A172 (cell line): ENCODE measurements at places on chromosomes 7 and 10.
A peak's percentile ranks its signal among the peaks of the same experiment; 100 is the strongest.

GRCh38 chr7:131042269-131043160 lies 285.2 kb upstream of the MKLN1 start:
- no peak for DNase-seq

DNA sequence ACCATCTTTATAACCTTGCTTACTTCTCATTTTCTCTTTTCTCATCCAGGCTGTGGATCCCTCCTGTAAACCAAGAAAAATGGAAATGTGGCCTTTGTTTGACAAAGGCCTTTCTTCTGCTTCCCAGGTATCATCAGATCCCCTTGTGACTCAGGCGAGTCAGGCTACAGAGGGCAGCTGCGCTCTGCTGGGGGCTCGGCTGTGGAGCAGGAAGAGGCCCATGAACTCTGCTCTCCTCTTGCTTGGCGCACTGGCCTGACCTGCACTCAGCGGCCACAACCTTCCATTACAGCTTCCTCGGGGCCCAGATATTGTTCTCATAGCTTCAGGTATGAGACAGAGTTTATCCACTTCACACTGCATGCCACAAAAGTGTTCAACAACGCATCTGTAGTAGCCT lies 457.6 kb upstream of the COBL start:
- DNase-seq, result no peak

DNA sequence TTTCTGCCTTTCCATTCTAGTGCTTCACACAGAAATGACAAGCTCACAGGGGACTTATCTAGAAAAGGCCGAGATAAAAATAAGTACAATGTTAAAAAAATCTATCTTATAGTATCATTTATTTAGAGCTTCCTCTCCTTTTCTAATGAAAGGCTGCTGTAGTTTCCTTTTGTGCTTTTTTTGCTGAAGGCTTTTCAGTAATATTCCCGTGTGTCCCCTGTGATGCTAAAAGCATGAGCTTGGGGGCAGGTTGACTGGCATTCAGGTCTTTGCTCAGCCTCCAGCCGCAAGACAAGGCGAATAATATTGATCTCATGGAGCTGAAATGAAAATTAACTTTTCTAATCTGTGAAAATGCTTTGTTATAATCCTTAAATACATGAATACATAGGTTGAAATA lies 143.0 kb downstream of the ST7 start:
- no peak for DNase-seq

DNA sequence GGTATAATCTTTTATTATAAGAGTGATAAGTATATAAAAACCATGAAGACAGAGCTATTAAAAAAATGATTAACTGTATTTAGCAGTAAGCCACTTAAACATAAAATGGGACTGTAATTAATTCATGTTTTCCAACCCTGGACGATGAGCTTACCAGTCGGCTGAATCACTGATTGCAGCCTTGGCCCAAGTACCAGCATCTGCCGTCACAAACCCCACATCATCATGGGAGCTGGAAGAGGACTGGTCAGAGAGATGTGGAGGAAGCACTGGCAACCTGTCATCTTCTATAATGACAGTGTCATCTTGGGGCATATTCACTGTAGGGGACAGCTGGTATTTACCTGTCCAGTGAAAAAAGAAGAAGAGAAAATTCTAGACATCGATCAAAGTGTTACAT lies 473.6 kb downstream of the PARD3 start:
- DNase-seq, result no peak

DNA sequence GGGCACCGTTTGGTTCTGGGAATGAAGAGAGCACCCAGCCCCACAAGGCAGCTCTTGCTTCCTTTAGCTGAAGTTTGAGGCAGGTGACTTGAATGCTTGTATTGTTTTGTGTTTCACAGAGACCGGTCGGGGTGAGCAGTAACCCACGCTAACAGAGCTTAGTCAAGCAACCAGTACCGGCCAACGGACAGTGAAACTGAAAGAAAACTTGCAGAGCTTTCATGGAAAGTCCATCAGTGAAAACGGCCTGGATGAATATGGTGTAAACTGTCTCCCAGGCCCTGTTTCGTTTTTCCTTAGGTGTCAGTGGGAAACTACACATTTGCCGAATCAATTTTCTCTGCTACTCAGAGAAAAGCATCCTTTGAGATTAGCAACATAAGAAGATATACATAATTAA lies 101.1 kb downstream of the LYZL1 start:
- no peak for DNase-seq

GRCh38 chr7:51261950-51262795 lies 54.4 kb downstream of the COBL start:
- no peak for DNase-seq

- DNase-seq, result no peak
These were observed 73.2 kb downstream of the PPP1R9A start for GRCh38 chr7:94980418-94981142.

GRCh38 chr10:58951746-58952145 lies 224.7 kb upstream of the PHYHIPL start:
- no peak for DNase-seq

DNA sequence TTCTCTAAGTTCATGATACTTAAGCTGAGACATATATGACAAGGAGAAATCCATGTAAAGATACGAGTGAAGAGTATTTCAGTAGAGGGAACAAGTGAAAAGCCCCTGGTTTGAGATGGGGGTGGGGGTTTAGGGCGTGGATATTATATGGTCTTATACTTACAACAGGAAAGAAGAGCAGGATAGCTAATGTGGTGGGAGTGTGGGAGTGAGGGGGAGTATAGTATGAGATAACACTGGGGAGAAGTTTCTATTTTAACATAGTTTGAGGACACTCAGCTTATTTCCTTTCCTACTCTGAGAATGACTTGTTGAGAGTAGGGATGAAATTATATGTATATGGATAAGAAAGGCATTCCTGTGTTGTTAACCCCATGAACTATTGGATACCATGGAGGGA lies 36.5 kb downstream of the MCU start:
- no peak for DNase-seq

- no peak for DNase-seq
These were observed 30.7 kb upstream of the ADCY1 start for GRCh38 chr7:45543473-45543872.

DNA sequence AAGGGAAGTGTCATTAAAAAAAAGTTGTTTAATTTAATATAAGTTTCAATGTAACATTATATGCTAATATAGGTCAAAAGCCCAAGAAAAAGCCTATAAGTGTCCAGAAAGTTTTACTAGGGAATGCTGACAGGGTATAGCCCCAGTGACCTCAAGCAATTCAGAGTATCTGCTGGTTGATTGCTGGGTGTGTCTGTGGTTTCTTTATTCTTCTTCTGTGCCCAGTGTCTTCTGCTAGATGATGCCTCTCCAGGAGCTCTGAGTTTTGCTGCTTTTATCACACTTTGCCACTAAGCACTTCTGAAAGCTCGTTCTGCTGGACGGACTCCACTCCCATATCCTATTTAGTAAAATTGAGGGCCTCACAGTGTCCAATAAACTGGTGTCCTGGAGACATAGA lies 212.2 kb upstream of the NRG3 start:
- DNase-seq, result no peak

DNA sequence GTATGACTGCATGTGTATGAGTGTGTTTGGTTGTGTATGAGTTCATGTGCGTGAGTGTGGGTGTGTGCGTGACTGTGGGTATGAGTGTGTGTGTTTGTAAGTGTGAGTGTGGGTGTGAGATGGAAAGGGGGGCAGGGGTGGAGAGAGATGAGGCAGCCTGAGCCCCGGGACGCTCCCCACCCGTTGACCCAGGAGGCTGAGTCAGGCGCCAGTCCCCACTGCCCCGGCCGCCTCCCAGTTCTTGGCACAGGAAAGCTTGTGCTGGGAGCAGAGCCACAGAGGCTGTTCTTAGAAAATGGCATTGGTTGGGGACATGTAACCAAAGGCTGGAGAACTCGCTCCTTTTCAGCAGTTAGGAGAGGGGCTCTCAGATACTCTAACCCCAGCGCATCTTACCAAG lies 27.8 kb upstream of the NUB1 start:
- DNase-seq, result no peak

GRCh38 chr10:17175551-17175950 lies 25.9 kb downstream of the TRDMT1 start:
- DNase-seq, result peak; percentile 10

- no peak for DNase-seq
These were observed 23.2 kb downstream of the SLC35G1 start for GRCh38 chr10:93917064-93917391.

DNA sequence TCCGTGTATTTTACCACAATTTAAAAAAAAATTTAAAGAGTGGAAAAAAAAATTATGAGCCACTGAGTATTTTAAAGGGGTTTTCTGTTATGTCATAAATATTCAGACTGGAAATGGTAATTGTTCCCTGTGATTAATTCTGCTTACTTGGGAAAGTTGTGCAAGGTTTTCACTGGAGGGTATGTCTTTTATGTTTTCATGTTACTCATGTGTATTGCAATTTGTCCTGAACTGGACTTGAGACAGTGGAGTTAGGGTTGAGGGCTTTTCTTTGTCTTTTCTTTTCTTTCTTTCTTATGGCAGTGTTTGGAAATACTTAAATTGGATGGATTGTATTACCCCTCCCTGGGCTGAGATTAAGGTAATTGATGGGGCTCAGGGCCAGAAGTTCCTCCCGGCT lies 257.7 kb downstream of the BAMBI start:
- DNase-seq, result no peak

- peak; percentile 85 for DNase-seq
These were observed 29.0 kb upstream of the MPP7 start for GRCh38 chr10:28331841-28332240.

- DNase-seq, result peak; percentile 55
These were observed 3.2 kb upstream of the ZNF248 start for GRCh38 chr10:37860494-37861190.

GRCh38 chr7:85583131-85583953 lies 396.5 kb upstream of the SEMA3D start:
- no peak for DNase-seq

DNA sequence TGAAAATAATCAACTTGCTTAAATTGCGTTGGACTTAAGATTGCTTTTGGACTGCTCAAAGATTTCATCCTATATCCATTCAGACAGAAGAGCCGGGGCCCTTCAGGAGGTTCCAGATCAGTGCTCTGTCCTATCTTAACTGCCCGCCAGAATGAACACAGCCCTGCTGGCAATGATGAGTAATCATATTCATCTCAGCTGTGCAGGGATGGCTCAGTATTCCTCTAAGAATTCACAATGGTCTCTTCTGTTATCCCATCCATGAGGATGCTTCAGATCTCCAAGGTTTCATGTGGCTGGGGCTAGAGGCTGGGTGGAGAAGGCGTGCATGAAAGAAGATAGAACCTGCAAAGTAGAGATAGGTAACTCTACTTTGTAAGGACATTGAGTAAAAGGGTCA lies 80.0 kb upstream of the NPVF start:
- no peak for DNase-seq

GRCh38 chr10:45219416-45219815 lies 96.0 kb downstream of the OR13A1 start:
- no peak for DNase-seq

GRCh38 chr10:676178-676577 lies 13.3 kb downstream of the DIP2C start:
- no peak for DNase-seq

DNA sequence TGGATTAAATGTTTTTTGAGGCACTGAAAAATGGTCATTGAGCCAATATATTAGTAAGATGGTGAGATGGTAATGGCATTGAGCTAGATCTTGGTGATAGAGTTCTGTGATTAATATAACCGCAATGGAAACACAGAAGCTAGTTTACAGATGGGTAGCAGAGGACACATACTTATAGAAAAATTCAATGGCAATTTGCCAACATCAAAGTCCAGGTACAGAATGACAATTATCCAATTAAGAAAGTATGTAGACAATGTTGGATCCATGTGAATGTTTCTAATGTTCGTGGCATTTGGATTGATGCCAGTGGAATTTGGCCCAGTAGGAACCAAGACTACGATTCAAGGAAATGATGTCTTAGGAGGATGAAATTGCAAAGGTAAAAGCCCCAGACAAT lies 187.8 kb downstream of the GNAT3 start:
- DNase-seq, result peak; percentile 91

GRCh38 chr10:68043030-68043429 lies 32.1 kb downstream of the HERC4 start:
- no peak for DNase-seq

GRCh38 chr10:24010436-24010970 lies 198.4 kb upstream of the KIAA1217 start:
- no peak for DNase-seq

DNA sequence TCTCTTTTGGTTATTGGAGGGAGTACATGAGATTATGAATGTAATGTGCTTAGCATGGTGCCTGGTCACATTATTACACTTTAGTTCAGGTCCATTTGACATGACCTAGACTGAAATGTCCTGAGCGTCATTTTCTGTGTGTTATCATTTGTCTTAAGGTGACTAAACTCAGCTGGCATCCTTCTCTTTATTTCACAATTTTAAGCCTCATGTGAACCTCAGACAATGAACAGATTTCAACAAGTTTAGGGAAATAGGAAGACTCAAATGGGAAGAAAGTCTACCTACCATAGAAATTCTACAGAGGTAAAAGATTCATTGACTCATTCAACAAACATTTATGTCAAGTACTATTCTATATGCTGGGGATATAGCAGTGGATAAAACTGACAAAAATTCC lies 70.2 kb upstream of the EXOC6 start:
- DNase-seq, result no peak

DNA sequence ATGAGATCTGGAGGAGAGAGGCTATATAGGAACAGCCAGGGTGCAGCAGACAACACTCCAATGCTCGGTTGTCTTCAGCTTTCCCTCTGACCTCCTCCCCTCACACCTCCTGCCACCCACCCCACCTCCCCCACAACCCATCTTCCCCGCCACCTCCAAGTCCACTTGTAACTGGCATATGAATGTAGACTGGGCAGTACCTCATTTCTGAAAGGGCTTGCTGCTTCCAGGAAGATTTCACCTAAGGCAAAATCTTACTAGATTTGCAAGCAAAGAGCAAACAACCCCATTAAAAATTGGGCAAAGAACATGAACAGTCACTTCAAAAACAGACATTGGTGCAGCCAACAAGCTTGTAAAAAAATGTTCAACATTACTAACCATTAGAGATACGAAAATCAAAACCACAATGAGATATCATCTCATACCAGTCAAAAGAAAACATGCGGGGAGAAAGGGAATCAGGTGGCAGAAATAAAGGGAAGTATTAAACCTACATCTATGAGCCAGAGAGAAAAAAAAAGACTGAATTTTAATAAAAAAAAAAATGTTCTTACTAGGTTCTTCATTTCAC lies 164.6 kb upstream of the C1GALT1 start:
- peak; percentile 41 for DNase-seq

DNA sequence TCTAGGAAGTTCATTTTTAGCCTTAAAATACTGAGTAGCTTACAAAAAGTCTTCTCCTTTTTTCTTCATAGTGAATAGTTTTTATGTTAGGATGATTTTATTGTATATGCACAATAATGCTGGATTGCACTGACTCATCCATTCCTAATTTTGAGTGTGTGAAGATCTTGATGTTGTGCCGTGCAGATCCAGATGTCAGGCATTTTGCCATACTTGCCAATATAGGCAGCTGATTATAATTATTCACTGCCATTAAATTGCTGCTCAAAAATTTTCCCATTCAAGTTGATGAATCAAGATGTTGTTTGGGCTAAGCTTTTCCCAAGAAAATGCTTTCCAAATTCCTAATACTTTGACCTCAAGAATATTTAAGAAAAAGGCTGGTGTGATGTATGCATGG lies 218.3 kb downstream of the AHR start:
- no peak for DNase-seq
